ENCODE measurements at places on chromosomes 11 and 22.

DNA sequence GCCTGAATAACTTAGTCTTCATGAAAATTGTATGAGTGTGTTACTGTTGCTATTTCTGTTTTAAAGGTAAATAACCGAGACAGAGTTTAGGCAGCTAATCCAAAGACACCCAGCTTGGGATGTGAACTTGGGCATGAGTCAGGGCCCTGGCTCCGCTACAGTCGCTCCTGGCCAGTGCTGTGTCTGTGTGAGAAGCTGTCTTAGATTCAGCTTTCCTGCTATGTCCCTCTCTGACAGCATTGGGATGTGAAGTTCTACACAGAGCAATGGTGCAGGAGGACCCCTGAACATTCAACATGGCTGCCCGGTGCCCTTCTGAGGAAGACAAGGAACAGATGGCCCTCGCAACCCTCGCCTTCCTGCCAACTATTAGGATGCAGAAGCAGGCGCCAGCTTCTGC lies 49.4 kb downstream of the GALNT18 start:
- no peak for DNase-seq

GRCh38 chr11:133600786-133601185 lies 68.5 kb upstream of the OPCML start:
- no peak for DNase-seq

GRCh38 chr11:109892321-109892794 lies 200.8 kb upstream of the ZC3H12C start:
- no peak for DNase-seq

DNA sequence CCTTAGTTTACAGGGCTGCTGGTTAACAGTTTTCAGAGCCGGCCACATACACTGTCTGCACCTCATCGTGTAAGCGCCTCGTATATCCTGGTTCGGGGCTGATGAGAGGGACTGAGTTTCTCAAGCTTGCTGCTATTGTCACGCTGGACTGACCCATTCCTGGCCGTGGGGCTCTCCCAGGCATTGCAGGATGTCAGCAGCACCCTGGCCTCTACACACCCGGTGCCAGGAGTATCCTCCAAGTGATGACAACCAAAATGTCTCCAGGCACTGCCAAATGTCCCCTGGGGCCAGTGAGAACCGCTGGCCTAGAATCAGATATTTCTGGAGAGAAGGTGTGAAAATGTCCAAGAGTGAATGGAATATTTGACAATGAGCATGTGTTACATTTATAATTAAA lies 82.8 kb downstream of the ST3GAL4 start:
- no peak for DNase-seq

DNA sequence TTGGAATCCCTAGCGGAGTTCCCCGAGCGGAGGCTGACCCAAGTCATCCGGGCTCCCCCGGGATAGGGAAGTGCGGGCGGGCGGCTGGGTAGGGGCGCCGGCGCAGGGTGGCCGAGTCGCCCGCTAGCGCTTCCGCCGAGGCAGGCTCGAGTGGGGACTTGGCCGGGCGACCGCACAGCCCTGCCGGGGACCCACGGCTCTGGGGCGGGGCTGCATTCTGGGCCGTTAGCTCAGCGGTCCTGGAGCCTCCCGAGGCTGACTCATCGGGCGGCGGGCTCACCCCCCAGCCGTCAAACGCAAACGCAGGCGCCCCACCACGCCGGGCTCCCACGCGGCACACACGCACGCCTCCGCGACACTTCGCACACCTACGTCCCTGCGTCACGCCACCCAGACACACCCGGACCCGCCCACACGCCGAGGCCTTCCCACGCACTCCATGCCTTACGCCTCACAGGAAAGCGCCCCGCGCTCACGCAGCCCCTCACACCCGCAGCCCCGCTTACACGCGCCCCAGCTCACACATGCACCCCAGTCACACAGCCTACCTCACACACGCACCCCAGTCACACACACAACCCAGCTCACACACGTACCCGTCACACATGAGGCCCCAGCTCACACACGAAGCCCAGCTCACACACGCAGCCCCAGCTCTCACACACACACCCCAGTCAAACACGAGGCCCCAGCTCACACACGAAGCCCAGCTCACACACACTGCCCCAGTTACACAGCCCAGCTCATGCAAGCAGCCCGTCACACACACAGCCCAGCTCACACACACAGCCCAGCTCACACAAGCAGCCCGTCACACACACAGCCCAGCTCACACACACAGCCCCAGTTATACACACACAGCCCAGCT lies 1.2 kb downstream of the PHLDB1 start:
- DNase-seq, result peak; percentile 91

DNA sequence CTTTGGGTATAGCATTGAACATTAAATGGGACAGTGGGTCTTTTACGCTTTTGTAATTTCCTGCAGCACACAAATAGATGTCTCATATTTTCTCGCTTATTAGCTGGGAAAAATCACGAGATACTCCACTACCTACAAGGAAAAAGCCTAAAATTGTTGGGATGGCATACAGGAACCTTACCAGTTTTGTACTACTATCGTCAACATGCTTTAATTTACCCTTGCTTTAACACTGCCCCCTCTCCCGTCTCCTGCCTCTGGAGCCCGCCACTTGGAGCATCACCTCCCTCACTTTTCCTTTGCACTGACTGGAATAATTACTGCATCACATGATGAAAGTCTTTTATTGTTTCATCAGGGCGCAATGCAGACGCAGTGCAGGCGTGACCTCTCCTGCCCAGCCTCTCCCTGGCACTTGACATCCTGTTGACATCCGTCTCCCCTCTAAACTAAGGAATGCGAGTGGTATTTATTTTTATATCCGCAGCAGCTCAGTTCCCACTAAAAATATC lies 1.0 kb upstream of the FNBP4 start:
- no peak for DNase-seq

GRCh38 chr11:93958991-93959390 lies 62.2 kb upstream of the HEPHL1 start:
- no peak for DNase-seq

GRCh38 chr11:86459002-86459385 lies 84.3 kb downstream of the CCDC81 start:
- no peak for DNase-seq

GRCh38 chr22:38191731-38192474 lies 9.9 kb upstream of the MAFF start:
- no peak for DNase-seq

DNA sequence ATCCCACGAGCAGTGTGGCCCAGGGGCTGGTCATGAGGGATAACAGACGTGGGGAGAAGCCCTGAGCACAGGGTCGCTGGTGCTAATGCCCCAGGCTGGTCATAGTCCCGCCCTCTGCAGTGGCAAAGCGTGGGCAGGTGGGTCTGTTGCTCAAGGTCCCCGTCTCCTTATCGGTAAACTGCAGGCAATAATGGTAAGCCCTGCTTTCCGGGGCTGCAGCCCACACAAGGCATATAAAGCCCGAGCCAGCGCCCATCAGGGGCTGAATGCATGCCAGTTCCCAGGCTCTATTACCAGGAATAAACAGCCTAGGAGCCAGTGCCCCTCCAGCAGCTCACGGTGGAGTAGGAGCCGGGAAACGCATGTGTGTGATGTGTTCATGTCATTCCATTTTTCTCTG lies 261.0 kb downstream of the BRD1 start:
- no peak for DNase-seq

GRCh38 chr11:118264569-118265465 lies 720 bp upstream of the MPZL2 start:
- no peak for DNase-seq

- DNase-seq, result no peak
Observed at GRCh38 chr11:105589346-105589745, 20.5 kb upstream of the GRIA4 start.

- DNase-seq, result no peak
Observed at GRCh38 chr11:17197431-17197898, 10.3 kb downstream of the PIK3C2A start.
